ENCODE measurements at places on chromosomes 16 and 17.

DNA sequence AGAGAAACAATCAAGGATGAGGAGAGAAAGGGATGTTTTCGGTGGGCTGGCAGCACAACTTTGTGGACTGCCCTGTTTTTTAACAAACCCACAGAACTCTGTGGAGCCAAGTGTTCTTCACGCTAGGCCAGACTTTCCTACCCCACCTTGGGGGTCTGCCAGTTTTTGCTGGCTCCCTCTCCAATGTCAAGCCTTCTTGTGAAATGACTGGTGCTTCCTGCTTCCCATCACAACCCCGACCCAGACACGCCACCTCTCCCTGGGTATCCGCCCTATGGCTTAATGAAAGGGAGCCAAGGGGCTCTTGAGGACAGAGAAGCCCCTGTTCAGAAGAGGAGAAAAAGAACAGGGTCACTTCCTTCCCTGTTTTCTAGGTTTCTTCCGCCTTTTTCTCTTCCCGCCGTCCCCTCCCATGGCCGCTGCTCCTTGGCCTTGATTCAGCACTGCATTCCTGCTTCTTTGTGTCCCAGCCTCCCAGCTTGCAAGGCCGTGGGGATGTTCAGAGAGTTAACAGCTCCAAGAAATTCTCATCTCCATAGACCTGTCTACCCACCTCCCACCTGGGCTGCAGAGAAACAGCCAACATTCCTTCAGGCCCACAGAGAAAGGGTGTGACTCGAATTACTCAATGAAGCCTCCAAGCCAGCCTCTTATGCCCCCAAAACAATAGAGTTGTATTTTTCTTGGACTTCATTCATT, 16.5 kb upstream of the SOX9 start:
- no peak for DNase-seq

DNA sequence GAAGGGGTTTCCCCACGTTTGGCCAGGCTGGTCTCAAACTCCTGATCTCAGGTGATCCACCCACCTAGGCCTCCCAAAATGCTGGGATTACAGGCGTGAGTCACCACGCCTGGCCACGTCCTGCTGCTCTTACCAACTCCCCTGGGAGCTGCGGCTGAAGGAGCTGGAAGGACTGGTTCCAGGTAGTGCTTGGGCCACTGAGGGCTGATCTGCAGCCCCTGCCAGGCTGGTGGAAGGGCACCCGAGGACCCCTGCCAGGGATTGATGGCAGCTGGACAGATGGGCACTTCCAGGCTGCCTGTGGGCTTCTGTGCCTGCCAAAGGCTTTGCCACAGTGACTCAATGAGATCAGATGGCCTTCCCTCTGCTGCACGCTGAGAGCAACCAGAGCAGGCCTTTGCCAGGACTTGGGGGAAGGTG, 2.3 kb downstream of the OXLD1 start:
- no peak for DNase-seq

GRCh38 chr16:1746693-1747195, 24.6 kb downstream of the NME3 start:
- no peak for DNase-seq

- no peak for DNase-seq
Observed at GRCh38 chr17:57447990-57448758, 191.9 kb downstream of the MSI2 start.

GRCh38 chr17:57783338-57783742, 38.2 kb upstream of the CCDC182 start:
- DNase-seq = peak; percentile 45

DNA sequence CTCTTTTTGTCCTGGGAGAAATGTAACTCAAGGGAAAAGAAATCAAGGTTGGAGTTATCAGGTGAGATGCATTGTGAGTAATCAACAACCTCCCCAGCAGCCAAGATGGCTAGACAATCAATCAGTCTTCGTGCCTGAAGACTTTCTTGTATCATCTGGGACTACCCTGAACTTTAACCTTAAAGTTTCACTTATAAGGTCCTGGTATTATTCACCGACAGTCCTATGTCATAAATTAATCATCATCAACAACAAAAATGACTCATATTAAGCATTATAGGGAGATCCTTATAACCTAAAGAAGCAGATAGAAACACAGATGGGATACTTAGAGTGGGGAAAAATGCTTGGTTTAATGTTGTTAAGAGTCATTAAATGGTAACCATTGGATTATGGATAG, 7.7 kb upstream of the TEKT3 start:
- no peak for DNase-seq

DNA sequence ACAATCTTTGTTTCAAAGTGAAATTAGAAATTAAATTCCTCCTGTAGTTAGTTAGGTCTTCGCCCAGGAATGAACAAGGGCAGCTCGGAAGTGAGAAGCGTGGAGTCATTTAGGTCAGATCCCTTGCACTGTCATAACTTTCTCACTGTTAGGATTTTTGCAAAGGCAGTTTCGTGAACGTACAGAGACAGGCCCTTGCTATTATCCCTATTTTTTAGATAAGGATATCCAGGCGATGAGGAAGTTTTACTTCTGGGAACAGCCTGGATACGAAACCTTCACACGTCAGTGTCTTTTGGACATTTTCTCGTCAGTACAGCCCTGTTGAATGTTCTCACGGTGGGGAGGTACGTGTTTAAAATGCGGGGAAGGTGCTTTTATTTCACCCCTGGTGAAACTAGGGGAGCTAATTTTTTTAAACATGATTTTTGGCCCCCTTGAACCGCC, 318 bp upstream of the RBL2 start:
- DNase-seq = no peak

- no peak for DNase-seq
Observed at GRCh38 chr17:38914741-38915638, 10.4 kb upstream of the LASP1NB start.

- DNase-seq = no peak
Observed at GRCh38 chr17:41308251-41308917, 725 bp downstream of the KRTAP16-1 start.

GRCh38 chr16:50505115-50505514, 43.1 kb upstream of the NKD1 start:
- no peak for DNase-seq

DNA sequence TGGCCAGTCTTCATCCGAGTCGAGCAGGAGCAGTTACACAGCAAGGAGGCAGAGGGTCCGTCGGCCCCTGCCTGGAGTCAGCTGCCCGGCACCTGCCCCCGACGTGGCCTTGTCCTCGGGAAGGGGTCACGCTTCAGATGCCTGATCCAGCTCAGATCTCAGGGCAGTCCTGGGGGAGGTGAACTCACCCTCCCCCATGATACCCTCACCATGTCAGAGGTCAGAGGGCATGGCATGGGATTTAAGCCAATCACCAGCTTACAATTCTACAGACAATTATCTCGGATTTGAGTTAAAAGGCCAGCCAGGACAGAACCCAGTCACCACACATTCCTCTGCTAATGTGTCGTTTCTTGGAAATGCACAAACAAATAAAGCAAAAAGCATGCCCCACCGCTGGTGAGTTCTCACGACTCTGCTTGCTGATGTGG, 211.3 kb downstream of the FOXL1 start:
- DNase-seq = no peak

- no peak for DNase-seq
Observed at GRCh38 chr17:73624496-73624988, 19.7 kb downstream of the SDK2 start.

DNA sequence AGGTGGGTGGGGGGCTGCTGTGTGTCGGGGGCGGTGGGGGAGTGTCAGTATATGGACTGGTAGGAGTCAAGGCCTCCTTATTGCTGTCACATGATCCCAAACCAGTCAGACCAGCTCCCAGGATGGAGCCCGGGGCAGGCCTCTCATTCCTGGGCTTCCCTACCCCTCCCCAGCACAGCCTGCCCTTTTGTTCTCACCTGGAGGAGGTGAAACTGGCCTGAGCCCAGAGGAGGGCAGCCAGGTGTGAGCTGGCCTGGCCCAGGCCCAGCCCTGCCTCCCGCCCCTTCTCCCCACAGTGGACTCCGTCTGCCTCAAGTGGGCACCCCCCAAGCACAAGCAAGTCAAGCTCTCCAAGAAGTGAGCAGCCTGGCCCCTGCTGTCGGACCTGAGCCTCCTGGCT, 4.6 kb downstream of the PRSS8 start:
- no peak for DNase-seq

All from GM18507 (cell line).